Stimulated activated CD4-positive, alpha-beta T cell treated with anti-CD3 and anti-CD28 coated beads, Interleukin-1b, Interleukin-23, amount 100 ng/mL, for 1 hour (primary cell): ENCODE measurements at places on chromosomes 6 and 20.

GRCh38 chr20:21101932-21102575, 4.1 kb downstream of the LINC00237 start:
- DNase-seq = no peak

- no peak for DNase-seq
Measured at GRCh38 chr6:20885076-20885475, 350.8 kb downstream of the CDKAL1 start.

DNA sequence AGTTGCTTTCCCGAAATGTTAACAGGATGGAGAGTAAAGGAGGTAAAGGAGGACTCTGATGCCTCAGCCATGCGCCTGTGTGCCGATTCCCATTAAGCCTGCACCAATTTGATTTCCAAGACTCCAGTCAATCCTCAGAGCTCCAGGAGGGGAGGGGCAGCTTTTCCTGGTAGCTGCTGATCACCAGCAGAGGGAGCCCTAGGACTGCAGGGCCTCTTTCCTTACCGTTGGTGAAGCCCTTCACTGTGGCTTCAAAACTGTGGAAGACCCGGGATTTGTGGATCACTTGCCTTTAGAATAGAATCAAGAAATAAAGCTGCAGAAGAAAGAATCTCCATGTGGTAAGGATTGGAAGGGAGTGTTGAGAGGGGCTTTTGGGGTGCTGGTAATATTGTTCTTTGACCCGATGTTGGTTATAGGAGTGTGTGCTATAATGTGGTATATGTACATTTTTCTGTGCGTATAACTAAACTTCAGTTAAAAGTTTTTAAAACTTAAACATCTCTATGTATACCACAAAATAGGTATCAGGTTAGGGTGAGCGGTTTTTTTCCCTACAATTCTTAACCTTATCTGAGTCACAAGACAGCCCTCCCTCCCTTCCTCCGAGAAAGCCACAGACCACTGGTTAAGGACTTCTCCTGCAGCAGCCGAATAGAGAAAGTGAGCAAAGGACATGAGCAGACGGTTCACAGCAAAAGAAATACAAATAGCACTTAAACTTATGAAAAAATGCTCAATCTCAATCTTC, 6.9 kb upstream of the OSER1 start:
- peak; percentile 32 for DNase-seq

DNA sequence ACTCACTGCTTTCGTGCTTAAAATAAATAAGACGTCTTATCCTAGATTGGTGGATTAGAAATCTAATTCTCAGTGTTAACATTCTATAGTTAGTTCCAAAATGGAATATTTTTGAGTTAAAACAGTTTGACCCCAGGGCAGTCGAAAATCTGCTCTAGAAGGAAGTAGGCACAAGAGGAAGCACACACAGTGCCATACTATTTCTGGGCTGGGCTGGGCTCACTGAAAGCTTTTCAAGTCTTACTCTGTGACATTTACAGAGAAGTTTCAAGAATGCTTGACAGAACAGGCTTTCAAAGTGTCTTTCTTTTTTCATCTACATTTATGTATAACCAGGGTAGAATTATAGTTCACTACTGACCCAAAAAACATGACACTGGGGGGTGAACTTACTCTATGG, 209.8 kb downstream of the SOD2 start:
- no peak for DNase-seq

DNA sequence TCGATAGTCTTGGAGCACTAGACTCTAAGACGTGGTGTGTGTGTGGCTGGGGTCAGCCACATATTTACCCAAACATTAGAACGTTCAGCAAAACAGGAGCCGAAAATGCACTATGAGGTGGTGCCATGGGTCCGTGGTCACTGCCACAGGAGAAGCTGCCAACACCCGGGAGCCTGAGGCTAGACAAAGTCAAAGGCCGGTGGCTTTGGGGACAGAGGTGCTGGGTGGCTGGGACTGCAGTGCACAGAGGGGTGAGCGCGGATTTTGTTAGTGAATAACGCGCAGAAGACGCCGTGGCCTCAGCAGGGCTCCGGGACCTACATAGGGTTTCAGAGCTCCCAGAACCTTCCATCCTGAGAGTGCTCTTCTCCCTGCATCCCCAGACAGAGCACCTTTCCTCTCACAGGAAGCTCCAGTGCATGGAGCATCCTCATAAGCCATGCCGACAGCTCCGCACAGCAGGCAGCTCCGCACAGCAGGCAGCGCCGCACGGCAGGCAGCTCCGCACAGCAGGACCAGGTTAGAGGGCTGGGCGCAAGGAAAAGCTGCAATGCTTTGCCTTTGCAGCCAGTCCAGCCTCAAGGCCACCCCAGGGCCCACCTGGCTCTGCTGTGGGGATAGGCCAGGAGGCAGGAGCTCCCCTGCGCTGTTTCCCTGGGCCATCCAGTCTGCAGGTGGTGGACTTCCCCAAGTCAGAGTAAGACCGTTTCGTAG, 304.1 kb downstream of the TAF4 start:
- no peak for DNase-seq

DNA sequence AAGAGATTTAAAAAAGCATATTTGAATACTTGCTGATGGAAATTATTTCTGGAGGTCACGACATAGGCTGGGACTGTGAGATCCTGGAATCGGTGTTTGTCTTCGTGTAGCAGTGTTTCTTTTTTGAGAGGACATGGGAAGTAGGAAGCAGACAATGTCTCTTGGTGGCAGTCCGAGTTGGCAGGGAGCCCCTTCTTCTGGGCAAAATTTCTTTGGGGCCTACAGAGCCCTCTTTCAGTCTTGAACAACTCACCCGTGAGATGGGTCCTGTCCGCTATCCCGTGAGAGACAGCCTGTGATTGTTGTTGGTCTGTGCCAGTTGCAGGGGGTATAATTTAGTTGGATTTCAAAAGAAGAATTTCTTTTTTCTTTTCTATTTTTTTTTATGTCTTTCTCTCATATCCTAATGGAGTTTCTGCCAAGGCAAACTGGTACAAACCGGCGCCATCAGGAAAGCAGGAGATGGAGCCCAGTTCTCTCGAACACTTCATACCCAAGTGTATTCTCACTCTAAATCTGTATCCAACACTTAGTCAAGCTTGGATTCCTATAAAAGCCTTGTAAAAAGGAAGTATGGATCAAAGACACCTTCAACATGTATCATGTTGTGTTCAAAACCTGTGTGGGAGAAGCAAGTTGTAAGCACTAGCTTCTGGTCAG, 785.1 kb downstream of the MAFB start:
- DNase-seq = no peak

- DNase-seq = no peak
Measured at GRCh38 chr6:12748815-12749521, 32.4 kb downstream of the PHACTR1 start.

DNA sequence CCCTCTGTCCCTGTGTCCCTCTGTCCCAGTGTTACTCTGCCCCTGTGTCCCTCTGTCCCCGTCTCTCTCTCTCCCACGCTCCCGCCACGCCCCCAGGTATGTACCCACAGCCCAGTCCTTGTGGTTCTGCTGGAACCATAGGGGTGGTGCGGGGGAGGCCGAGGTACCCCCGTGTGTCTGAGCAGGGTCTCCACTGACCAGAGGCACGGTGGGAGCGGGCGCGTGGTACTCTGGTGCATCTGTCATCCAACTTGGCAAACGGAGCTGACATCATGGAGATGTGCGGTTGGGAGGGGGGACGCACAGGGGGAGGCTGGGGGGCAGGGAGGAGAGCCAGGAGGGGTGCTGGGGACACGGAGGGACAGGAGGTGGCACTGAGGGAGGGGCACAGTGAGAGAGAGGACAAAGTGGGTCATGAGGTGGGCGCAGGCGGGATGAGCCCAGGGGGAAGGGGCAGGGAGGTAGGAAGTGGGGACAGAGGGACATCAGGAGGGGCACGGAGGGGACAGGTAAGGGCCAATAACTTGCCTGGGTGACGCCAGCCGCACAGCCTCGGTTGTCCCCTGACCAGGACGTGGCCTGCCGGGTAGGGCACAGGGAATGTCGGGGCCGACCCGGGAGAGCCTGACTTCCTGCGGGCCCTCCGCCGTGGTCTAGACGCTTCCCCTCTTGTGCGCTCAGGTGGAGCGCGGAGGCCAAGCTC, 163.6 kb upstream of the PDE10A start:
- DNase-seq = no peak

- DNase-seq = no peak
Measured at GRCh38 chr6:5028921-5029320, 25.1 kb upstream of the RPP40 start.

DNA sequence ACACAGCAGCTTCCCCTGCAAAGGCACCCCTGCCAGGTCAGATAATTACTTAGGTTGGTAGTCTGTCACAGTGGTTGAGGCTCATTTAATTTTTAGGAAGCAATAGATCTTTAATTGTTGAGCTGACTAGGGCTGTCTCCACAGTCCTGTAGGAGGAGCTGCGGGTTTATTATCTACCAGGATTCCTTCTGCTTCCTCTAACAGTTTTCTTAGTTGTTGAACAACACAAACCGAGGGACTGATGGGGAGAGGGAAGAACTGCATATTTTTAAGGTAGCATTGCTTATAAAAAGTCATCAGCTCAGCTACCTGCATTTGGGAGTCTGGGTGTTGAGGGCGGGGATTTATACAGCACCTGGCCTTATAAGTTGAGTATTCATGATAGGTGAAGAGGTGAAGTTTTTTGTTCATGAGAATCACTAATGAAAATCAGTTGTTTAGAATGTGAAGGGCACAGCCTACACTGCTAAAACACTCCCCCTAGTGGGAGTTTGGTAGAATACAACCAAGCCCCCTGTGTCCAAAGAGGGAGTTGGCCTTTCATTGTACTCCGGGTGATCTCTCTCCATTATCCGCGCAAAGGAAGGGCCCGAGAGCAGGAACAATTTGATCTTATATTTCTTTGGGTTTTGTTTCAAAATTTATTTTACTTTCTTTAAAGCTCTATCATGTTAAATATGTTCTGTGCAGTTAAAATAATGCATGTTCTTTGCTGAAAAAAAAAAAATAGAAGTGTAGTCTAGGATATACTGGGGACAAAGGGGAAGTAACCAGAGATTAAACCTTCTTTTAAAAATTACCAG, 69.6 kb downstream of the SSR1 start:
- DNase-seq = no peak

- DNase-seq = no peak
Measured at GRCh38 chr6:121847806-121848522, 412.5 kb downstream of the GJA1 start.

DNA sequence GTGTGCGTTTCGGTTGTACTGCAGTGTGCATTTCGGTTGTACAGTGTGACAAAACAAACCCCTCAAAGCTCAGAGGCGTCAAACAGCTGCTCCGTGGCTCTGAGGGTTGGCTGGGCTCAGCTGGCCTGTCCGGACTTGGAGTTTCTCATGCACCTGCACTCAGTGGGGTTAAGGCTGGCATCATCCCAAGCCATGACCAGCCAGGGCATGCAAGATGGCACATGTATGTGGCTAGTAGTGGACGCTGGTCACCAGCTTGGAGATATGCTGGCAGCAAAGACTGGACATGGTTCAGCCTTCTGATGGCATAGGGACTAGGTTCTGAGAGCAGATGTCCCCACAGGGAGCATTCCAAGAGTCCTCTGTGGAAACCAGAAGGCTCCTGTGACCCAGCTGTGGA, 187.2 kb downstream of the CDH4 start:
- DNase-seq = no peak

- no peak for DNase-seq
Measured at GRCh38 chr20:40160097-40160550, 528.9 kb downstream of the MAFB start.

DNA sequence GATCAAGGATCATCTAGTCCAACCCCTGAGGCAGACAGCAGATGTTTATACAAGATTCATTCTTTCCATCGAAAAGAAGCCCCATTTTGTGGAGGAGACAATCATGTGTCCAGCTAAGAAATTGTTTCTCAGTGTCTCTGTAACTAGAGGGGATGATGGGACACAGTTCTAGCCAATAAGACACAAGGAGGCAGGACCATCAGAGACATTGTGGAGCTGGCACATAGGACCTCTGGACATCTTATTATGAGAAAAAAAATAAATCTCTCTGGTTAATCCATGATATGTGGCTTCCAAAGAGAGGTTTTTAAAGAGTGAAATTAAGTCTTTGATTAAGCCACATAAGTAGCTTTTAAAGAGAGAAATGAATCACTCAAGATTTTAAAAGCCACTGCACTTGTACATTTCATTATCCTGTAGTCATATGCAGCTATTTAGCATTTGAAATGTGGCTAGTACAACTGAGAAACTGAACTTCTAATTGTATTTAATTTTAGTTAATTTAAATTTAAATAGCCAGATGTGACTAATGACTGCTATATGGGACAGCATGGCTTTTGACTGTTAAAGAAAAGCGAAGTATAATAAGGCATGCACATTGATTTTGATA, 176.8 kb downstream of the TASP1 start:
- no peak for DNase-seq

- DNase-seq = no peak
Measured at GRCh38 chr6:122459240-122459639, 12.4 kb downstream of the SERINC1 start.

- no peak for DNase-seq
Measured at GRCh38 chr6:290111-290922, 2.0 kb upstream of the DUSP22 start.

DNA sequence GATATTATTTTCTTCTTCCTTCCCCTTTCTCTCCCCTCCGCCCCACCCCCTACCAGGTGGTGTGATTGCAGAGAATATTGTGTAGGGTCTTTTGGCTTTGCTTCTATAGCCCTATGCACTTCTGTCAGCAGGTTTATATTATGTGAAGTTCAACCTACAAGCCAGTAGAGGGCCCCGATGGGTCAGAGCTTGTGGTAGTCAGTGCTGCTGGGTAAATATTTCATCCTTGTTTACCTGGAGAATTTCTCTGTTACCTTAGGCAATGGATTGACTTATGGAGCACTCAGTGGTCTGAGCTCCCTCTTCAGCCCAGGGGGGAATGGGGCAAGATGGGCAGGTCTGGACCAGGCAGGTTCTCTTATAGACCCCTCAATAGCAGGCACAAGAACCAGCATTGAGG, 720.9 kb downstream of the GRIK2 start:
- no peak for DNase-seq

DNA sequence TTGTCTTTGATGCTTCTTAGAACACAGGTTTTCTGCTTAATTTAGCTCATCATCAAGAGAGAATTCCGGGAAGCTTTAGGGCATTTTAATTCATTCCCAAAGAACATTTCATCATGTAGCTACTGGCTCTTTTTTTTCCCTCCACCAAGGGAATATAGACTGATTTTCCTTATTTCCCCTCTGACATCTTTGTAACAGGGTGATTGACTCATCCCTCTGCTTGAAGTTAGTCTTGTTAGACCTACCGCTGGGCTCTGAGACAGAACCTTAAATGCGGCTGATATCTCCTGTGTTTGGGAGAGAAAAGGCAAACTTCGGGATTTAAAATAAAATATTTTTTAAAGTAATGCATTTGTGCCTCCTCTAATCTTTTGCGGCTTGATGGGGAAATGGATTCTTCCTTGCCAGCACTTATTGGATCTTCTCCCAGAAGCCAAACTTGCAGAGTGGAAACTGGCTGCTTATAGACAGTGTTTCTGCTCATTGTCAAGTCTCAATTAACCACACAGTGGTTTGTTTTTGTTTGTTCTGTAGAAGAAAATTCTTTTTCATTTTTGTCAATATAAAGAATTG, 272.7 kb upstream of the PLCB4 start:
- no peak for DNase-seq
